ENCODE measurements at places on chromosomes 13 and 19.

GRCh38 chr13:45374917-45375316 is 33.9 kb upstream of the TPT1 start:
- DNase-seq, result no peak

GRCh38 chr13:36717966-36718545 is 44.2 kb downstream of the SERTM1 start:
- DNase-seq, result no peak

GRCh38 chr13:110652764-110653163 is 37.4 kb downstream of the NAXD start:
- no peak for DNase-seq

GRCh38 chr13:60329221-60329923 is 67.6 kb upstream of the TDRD3 start:
- DNase-seq, result no peak

DNA sequence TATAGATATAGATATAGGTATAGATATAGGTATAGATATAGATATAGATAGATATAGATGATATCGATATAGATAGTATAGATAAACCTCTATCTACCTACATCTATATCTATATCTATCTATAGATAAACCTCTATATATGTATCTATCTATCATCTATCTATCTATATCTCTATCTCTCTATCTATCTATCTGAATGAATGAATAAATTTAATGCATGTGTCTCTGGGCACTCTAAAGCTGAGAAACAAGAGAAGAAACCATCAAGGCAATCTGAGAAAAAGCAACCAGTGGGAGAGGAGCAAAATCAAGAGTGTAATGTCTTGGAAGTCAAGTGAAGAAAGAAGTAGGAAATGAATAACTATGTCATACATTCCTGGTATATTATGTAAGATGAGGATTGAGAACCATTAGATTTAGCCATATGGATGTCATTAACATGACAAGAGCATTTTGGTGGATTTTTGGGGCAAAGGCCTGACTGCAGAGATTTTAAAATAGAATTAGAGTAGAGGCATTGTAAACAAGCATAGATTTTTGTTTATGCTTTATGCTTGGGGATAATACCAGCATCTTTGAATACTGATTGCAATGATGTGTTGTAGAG is 1262.7 kb upstream of the MIR17HG start:
- DNase-seq, result no peak

GRCh38 chr19:33462112-33462791 is 59.3 kb downstream of the PEPD start:
- no peak for DNase-seq

- no peak for DNase-seq
Observed at GRCh38 chr13:45921162-45921736, 69.7 kb upstream of the SIAH3 start.

DNA sequence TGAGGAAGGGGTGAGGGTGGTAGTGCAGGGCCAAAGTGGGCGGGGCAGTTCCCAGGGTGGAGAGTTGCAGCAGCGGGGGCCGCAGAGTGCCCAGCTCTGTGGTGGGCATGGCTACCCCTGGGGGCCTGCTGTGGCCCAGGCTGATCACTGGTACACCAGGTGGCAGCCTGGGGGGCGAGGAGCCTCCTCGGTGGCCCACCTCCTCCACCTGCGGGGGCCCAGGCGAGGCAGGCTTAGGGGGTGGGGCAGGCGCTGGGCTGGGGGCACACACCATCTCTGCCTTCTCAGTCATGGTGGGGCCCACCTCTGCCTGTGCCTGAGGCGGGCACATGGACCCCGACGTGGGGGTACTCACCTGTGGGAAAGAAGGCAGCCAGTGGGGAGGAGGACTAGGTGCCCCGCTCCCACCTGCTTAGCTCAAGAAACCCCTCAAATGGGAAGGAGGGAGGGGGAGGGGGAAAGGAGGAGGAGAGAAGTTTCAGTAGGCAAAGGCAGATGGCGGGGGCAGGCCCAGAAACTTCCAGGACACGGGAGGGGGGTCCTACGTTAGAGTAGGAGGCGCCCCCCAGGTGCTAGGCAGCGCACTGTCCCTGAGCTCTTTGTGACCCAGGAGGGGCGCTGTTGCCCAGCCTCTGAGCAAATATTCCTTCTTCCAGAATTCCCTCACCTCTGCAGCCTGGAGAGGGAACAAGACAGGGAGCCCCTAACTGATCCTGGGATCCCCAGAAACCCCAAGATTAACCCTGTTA is 1.6 kb downstream of the LYL1 start:
- DNase-seq, result no peak

DNA sequence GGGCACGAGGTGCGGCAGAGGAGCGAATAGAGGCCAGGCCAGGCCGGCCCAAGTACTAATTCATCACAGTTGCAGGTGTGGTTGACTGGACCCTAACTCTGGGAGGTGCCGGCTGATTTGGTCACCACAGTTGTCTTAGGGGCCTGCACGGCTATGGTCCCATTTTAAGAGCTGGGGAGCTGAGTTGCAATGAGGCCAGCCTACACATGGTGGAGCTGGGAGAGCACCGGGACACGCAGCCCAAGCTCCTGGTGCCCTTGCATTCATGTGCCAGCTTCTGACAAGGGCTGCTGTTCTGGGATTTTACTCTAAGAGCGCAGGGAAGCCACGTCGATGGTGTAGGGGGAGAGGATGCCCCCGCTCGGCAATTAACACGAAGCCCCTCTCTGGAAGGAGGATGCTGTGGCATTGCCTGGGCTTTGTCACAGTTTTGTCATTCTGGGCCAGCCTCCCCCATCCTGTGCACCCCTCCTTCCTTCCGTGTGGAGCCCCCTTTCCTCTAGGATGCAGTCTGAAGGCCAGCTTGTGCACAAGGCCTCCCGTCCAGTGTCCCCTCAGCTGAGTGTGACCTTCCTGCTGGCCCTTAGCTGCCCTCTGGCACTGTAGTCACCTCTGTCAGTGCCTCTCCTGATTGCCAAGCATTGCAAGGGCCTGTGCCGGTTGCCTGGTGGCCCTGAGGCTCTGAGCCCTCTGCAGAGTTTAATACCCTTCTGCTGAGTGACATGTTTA is 109.4 kb upstream of the C1QTNF9B start:
- DNase-seq, result no peak

DNA sequence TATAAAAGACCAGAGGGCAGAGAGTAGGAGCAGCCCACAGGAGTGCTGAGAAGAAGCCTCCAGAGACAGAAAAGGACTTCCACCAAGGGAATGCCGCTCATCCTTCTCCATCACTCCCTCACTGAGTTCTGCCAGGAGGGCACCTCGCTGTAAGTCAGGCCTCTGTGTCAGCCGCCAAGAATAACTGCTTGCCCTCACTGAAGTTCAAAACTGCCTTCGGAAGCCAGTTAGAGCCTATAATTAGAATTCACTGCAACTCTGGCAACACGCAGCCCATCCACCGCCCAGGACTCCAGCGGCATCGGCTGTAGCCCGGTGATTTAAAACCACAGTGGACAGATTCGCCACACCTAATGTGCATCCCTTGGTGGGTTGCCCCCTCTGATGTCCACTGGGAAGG is 281.8 kb upstream of the ZNF507 start:
- DNase-seq, result no peak

DNA sequence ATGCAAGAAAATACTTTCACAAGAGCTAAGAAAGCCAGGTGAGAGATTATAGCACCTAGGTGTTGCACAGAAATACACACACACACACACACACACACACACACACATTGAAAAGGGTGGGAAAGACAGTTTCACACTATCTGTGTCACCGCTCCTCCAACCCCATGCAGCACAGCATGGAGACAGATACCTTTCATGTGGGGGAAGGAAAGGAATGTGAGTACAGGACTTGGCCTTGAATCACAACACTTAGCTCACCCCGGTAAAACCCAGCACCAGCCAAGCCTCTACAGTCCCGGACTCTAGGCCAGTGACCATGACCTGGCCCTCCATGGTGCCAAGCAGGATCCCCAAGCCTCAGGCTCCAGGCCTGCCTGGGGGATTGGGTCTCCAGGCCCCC is 462.0 kb upstream of the SPRY2 start:
- DNase-seq, result no peak

DNA sequence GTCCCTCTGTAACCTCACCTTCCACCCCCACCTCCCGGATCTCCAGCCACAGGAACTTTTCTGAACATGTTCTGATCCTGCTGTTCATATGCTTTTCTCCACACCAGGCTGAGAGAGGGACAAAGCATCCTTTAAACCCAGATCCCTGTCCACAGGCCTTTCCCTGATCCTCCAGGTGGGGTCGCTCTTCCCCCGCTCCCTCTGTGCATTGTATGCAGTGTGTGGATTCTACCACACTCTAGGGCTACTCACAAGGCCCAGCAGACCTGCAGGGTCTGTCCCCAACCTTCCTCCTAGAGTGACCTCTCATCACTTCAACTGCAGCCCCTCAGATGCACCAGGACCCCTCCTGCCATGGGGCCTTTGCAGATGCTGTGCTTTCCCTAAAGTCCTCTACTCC is 1200.6 kb downstream of the UQCRFS1 start:
- no peak for DNase-seq

GRCh38 chr13:93752541-93752940 is 525.9 kb downstream of the GPC6 start:
- DNase-seq, result no peak

GRCh38 chr19:34370983-34371382 is 6.0 kb downstream of the GPI start:
- DNase-seq, result no peak

- DNase-seq, result no peak
Observed at GRCh38 chr13:39225860-39226259, 187.6 kb downstream of the NHLRC3 start.

DNA sequence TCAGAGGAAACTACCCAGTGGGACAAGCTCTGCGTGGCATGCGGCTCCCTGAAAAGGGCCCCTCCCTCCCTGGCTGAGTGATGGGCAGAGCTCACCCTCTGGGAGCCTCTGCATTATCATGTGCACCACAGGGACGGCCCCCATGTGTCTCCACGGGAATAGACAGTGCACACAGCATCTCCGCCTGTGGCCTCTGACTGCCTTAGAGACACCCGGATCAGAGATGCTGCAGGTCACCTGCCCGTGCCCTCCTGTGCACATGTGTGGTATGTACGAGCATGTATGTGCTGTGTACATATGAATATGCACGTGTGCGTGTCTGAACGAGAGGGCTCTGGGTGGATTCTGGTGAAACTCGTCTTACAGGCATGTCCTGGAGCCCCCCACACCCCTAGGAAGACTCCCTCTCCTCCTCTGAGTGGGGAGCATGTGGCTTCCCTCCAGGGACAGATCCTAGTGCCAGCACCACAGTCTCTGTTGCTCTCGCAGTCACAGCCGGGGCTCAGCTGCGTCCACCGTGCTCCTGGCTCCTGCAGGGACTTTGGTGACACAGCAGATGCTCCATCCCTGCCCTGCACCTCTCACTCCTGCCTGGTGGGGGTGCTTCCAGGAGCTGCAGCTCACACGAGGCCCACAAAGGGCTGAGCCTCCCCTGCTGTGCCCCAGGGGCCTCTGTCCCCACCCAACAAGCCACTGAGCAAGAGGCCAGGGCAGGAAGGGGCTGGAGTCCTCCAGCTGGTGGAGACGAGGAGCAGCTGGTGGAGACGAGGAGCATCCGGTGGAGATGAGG is 19.6 kb downstream of the C13orf46 start:
- DNase-seq, result no peak

DNA sequence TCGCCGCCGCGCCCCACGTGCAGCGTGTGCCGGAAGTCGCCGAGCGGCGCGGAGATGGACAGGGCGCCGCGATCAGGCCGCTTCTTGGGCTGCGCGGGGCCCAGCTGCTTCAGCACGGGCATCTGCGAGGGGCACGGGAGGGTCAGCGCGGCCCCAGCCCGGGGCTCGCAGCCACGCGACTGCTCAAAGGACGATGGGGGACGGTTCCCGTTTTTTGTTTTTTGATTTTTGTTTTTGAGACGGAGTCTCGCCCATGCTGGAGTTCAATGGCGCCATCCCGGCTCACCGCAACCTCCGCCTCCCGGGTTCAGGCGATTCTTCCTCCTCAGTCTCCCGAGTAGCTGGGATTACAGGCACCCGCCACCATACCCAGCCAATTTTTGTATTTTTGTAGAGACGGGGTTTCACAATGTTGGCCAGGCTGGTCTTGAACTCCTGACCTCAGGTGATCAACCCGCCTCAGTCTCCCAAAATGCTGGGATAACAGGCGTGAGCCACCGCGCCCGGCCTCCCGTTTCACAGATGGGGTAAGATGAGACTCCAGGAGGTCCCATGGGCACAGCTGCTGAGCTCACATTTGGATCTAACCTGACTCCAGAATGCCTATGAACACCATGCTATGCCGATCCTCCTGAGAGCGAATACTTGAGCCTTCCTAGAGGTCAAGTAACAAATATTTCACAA is 2.0 kb upstream of the LENG9 start:
- DNase-seq, result no peak

DNA sequence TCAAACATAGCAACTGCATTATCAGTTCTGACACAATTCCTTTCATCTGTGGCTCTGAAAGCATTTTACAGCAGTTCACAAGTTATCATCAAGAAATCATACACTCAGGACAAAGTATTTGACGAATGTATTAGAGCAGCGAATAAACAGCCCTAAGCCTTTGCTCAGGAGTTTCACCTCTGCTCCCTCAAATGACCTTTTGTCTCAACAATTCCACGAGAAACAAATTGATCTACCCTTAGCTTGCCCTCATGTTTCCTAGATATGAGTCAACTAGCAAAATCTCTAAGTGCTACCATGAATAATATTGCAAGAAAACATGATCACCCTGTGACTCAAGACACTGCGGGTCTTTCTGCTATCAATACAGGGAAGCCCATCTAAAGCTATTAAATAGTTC is 396.1 kb downstream of the EFNB2 start:
- no peak for DNase-seq

DNA sequence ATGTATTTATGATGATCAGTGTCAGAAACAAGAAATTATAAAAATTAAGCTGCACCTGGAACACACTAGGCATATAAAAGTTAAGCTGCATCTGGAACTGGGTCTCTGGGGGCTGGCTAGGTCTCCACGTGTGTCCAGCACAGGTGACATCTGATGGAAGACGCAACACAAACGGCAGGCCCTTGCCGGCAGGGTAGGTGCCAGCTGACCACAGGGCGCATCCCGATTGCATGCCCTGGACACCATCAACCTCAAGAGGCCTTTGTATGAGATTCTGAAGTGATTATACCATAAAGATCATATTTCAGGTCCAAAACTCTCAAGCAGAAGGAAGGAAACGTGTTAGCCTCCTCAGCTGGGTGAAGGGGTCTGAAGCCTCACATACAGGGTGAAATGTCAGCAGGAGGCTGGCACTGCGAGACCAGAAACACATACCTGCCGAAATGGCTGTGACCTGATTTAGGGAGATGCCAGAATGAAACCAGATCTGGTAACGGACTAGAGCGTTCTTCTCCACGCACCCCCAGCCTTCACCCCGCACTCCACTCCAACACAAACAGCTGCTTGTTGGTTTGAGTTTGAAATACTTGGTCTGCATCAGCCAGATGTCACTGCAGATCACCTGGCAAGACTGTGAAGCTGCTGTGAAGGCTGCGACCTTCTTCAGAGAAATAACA is 37.3 kb downstream of the COL4A1 start:
- DNase-seq, result no peak

- DNase-seq, result no peak
Observed at GRCh38 chr13:26052337-26052736, 521 bp upstream of the SHISA2 start.

GRCh38 chr19:4108767-4109625 is 14.9 kb downstream of the MAP2K2 start:
- peak; percentile 72 for DNase-seq

- DNase-seq, result no peak
Observed at GRCh38 chr19:41811036-41811435, 14.6 kb downstream of the CEACAM3 start.
